ENCODE measurements at places on chromosomes 3 and 15. TPM values are rescaled to one million over a fixed set of nuclear protein-coding genes. Genes with fewer than 3 reads are reported as not detected.

DNA sequence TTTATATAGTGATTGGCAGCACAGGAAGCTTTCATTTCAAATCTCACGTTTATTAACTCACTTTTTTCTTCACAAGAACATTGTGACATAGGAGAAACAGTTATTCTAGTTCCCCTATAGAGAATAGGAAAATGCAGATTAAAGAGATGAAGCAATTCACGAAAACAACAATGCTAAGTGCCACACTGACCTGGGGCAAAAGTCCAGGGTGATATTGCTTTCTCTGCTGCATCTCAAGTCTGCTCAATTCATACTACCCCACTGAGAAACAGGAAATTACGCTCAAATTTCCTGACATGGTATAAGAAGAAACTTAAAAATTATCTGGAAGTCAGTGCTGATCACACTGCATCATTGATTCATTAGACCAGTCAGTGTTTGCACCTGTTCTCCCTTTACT lies 66.7 kb upstream of the SEMA6D start:
- no peak for DNase-seq

GRCh38 chr15:44633603-44634002 lies 29.9 kb downstream of the SPG11 start:
- DNase-seq = no peak

DNA sequence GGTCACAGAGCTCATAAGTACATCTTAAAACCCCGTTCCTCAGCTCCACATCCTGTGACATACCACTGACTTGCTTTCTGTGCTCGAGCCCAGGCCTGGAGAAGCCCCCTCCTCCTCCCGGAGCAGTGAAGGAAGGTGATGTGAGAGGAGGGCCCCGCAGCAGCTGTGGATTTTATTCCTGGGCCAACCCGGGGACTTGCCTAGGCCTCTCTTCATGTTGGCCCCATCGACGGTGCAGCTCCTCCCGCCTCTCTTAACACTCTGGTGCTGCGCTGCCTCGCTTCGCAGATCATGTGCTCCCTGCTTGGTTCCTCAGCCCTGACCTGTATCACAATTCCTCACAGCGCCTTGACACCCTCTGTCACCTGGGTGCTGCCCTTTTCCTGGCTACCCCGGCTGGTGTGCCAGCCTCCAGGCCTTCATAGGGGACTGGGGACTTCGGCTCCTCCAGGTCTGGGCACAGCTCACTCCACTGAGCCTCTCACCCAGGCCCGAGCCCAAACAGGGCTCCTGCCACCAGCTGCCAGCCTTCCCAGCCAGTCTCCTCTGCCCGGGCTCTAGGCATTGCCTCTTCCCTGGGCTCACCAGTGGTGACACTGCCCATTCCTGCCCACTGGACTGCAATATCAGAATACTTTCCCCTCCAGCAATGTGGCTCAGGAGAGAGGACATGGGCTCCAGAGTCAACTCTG lies 21.5 kb downstream of the MAGEF1 start:
- DNase-seq = peak; percentile 50

DNA sequence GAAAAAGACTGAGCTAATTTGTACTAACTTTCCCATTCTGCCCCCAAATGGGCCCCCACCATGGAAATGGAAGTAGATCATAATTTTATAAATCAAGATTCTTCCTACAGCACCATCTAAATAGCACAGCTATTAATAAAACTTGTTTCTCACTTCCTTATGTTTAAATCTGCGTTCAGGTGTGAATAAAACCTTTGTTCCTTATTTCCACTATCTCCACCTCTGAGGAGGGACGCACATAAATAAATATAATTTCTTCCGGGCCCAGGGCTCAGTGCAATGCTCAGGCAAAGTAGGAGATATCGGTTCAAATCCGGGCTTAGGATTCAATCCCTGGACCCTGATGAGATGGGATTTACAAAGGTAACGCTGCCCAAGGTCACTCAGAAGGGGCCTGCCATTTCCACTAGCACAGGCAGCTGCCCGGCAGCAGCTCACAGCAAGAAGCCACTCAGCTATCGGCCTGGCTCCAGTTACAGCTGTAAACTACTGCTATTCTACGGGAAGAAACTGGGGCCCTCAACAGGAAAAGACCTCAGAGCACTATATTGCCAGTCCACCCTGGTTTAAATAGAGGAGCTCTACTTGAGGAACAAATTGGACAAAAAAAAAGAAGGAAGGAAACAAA lies 52.5 kb downstream of the FOXP1 start:
- no peak for DNase-seq

GRCh38 chr15:59379531-59379930 lies 6.9 kb upstream of the MYO1E start:
- no peak for DNase-seq

DNA sequence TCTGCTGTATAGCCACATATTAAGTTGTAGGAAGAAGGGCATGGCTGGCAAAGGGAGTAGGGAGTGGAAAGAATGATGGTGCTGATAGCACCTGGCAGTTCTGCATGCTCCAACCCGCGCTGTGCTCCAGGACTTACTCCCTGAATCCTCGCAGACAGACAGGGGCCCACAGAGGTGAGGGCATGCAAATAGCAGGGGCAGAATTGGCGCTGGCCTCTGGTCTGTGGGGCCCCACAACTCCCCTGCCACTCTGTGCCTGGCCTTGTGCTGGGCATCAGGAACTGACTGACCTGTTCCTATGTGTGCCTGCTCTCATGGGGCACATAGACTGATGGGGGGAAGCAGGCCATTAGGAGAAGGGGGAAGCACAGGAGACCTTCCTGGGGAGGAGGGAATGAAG lies 20.9 kb downstream of the HDAC11 start:
- no peak for DNase-seq

- peak; percentile 45 for DNase-seq
These were observed 148.9 kb upstream of the GBE1 start for GRCh38 chr3:81910244-81910852.

GRCh38 chr3:56753206-56753820 lies 48.4 kb downstream of the ARHGEF3 start:
- peak; percentile 5 for DNase-seq

- no peak for DNase-seq
These were observed 40.8 kb downstream of the CRYBG3 start for GRCh38 chr3:97862582-97862981.

DNA sequence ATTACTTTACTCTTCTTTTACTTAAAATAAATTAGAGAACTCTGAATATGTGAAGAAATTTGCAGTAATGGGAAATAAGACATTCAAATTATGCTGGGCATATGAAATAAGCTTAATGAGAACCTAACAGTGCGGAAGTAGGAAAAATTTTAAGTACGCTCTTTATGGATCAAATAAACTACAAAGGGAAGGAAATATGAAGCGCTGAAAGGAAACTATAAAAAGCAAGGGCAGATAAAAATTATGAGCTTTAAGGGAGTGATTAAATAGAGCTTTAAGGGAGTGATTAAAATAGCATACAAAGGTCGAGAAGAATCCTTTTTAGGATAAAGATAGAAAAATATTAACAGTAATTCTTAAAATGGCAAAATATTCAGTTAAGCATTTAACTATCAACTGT lies 118.3 kb upstream of the AADACL2 start:
- no peak for DNase-seq

DNA sequence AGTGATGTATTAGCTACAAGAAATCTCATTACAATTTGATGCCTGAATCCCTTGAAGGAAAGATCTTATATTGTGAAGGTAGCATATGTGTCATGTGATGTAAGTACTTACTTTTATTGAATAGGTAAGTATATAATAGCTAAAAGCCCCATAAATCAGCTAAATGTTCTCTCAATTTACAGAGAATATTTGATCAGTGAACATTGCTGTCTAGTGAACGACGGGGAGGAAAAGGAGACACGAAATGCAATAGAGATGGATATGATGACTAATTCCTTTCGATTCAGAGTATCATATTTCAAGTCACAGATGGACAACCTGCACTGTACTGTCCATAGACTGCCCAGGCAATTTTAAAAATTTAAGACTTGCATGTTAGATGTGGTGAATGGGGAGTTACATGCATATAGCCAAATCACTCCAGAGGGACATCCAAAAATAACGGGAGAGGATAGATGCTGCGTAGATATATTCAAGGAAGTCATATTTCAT lies 462.1 kb upstream of the CDIN1 start:
- DNase-seq = no peak

DNA sequence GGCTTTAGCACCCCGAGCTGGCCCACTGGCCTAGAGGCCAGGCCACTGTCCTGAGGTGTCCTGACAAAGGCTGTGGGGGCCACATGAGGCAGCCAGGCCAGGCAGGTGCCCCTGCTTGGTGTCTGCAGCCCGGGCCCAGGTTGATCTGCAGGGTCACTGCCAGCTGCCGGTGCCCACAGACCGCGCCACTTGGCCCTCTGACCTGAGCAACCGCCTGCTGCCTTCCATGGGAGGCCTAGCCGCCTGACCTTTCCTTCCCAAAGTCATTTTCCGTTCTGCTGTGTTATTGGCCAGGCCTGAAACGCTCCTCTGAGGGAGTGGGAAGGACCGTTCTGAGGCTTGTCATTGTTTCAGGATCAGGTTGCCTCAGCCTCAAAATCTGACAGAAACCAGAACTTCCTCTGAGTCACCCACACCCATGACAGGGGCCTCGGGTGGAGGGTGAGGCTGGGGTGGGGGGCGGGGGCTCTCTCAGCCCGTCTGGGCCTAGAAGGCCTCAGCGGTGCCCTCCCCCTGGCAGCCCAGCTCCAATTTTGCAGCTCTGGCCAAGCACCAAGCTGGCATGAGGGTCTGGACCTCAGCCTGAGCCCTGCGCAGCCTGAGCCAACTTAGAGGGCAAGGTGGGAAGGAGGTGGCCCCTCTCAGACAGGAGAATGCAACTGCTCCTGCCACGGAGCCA lies 140.7 kb upstream of the MEF2A start:
- DNase-seq = no peak

DNA sequence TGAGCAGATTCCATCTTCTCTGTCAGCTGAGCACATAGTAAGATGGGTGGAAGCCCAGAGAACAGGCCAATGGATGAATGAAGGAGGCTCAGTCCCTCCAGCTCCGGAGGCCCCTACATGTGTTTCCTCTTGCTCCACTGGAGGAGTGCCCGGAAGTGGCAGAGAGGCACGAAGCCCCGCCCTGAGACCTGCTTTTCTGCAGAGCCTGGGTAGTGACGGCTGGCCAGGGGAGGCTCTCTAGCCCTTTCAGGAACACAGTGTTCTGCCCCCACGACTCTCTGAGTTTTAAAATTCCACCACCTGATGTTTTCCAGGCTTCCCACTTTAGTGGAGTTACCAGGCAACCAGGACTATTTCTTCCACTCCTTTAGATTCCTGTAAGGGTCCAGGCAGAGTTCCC lies 149.4 kb upstream of the SLC6A11 start:
- no peak for DNase-seq

DNA sequence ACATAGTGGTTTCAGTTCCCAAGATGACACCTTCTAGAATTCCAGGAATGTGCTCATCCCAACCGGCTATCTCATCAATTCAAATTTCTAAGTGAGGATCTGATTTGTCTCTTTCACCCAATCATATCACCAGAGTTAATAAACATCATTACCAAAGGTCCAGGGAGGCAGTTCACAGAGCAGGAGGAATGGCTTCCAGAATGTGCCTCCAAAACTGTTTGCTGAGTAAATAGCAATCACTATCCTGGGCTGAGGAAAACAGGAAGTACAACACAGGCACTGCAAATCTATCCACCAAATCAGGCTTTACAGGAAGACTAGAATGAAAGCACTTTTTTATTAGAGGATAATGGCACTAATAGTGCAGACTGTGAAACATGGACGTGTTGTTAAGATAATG lies 61.5 kb downstream of the OSBPL10 start:
- no peak for DNase-seq

DNA sequence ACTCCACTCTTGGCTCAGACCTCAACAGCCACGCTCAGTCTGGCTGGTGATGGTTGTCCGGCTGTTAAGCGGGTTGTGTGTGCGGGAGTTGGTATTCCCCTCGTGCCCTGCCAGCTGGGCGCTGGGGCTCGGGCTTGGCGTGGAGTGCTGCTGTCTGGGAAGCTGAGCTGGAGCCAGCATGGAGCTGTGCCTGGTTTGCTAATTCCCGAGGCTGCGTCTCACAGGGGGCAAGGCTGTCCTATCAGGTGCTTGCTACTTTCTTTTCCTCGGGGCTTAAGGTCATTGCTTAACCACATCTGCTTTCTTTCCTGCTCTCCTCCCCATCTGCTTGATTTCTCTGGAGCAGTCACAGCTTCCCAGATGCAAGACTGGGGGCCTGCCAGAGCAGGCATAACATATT lies 29.9 kb downstream of the PDIA5 start:
- DNase-seq = no peak

- peak; percentile 45 for DNase-seq
These were observed 76.0 kb downstream of the ETFA start for GRCh38 chr15:76235186-76235826.

GRCh38 chr3:195574497-195575304 lies 9.0 kb downstream of the APOD start:
- no peak for DNase-seq

DNA sequence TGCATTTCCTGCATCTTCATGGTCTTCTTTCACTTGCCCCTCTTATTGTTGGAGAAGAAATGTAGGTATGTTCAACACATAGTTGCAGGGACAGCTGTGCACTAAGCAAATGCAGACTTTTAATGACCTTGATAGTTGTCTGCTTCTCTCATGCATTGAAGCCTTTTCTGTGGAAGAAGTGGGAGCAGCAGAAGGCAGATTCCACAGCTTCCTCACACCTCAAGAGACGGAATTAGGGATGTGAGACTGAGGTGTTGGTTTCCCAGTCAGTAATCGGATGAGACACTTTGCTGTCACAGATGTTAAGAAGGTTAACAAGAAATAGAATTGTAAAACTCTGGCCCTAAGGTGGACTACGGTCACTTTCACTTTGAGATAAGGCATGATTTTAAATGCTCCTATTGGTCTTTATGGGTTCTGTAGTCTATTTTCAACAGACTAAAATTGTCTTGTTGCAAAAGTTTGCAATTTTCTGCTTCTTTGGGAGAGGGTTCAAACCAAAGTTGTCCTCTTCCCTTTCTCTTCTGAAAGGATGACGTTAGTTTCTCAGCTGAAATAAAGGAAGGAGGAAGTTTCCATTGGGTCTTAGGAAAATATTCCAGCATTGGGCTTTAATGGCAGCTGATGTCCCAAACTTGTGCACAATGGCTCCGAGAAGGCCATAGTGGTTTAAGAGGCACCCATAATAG lies 117.4 kb downstream of the LPP start:
- no peak for DNase-seq

GRCh38 chr3:55885721-55886120 lies 398.6 kb upstream of the WNT5A start:
- no peak for DNase-seq

DNA sequence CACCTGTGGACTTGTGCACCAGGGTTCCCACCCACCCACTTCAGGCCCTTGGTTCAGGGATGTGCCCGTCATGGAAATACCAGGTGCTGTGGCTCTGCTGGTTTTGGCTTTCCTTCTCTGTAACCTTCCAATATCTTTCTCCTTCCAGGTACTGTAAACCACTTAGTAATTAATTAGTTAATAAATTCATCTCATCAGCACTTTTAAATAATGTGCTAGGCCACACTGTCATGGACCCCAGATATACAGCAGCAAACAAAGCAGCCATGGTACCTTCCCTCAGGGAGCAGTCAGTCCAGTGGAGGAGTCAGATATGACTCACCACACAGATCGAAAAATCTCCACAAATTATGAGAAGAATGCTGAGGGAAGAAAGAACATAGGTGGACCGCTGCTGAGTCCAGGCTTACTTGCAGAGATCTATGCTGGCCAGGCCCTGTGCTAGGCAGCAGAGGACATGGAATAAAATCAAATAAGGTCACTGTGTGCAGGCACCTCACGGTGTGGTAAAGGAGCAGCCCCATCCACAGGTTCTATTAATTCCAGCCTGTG lies 6.8 kb upstream of the GATA2 start:
- DNase-seq = no peak

HTR3E gene
- not detected for total RNA-seq

XYLB gene
- total RNA-seq = 0.71 TPM

SAMD7 gene
- 0.12 TPM for total RNA-seq

HGD gene
- 0.91 TPM for total RNA-seq

DNAH12 gene
- total RNA-seq = 0.39 TPM

PRKAR2A gene
- total RNA-seq = 25.0 TPM

PLCB2 gene
- 166 TPM for total RNA-seq
